Activated naive CD8-positive, alpha-beta T cell treated with anti-CD3 and anti-CD28 coated beads for 36 hours (primary cell): ENCODE measurements at places on chromosomes 12 and 14. TPM values are rescaled to one million over a fixed set of nuclear protein-coding genes. Genes with fewer than 3 reads are reported as not detected.

DNA sequence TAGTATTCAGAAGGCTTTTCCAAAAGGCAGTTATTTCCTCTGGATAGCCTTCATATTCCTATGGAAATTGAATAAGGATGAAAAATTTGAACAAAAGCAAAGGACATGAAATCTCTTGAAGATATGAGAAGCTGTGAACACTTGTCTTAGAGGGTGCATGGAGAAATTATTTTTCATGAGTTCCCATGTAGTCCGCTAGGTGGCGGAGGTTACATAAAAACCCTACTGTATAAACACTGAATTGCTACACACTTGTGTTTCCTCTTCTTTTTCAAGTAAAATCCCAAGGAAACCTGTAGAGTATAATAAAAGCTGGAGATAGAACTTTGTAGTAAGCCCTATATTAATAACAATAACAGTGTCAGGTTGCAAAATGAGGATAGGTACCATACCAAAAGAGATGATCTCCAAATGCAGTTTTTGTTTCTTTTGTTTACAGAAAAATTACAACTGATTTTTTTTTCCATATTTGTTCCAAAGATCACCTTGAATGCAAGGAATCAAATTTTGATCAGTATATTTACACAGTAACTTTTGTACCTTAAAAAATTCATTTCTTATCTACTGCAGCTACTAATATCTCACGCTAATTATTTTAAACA lies 37.8 kb upstream of the OR4E1 start:
- H3K4me3 ChIP-seq, result peak overlapping the region; percentile 71
- H3K36me3 ChIP-seq, result peaks cover 15% of the 10 kb centered on the region
- peaks cover 6% of the 10 kb centered on the region for H3K4me1 ChIP-seq
- H3K27ac ChIP-seq, result peak overlapping the region; percentile 69
- peaks cover 27% of the 10 kb centered on the region for H3K27me3 ChIP-seq

The TBX5 gene
- total RNA-seq, result not detected

GRCh38 chr14:26996246-26996645 lies 398.4 kb upstream of the NOVA1 start:
- H3K27ac ChIP-seq, result no peak overlapping the region
- no peak for DNase-seq
- H3K36me3 ChIP-seq, result no peaks in the 10 kb centered on the region
- H3K27me3 ChIP-seq, result no peaks in the 10 kb centered on the region
- no peak overlapping the region for H3K4me3 ChIP-seq

The LRRK2 gene
- total RNA-seq, result 0.80 TPM

GRCh38 chr12:6377667-6377994 lies 2.3 kb upstream of the SCNN1A start:
- peak overlapping the region; percentile 77 for H3K4me3 ChIP-seq

The RASAL1 gene
- total RNA-seq, result 1.9 TPM

DNA sequence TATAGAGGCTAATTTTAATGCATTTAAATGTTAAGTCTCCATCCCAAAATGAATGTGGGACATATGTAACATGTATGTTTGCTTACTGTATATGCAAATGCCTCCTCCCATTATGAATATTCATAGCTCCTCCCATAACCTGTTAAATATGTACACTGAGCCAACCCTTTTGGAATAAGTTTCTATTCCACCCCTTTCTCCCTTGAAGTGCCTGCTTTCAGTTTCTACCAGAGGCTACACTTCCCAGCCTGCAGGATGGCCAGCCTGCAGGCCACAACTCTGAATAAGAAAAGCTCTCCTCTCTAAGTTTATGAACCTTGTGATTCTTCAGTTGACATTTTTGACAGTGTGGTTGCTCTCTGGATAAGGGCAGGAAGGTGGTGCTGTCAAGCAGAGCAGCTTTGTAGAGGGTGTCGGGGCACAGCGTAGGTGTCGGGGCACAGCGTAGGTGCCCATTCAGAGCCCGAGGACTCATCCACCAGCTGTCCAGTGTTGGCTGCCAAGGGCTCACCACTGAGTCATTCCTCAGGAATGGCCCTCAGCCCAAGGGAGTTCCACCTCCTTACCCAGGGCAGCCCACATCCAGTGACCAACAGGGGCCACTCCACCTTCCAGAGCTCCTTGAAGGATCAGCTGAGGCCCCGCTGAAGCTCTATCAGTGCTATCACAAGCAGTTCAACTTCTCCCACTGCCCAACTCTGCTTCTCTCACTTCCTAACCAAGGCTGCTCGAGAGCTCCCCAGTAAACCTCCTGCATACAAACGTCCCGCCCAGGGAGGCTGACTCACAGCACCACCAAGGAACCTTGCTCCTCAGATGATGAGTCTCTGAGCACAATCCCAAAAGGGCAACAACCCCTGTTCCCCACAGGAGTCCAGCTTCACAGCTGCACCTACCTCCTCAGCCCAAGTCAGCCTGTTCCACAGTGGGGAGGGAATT lies 31.4 kb downstream of the VWF start:
- H3K27me3 ChIP-seq, result no peaks in the 10 kb centered on the region
- H3K4me1 ChIP-seq, result peaks cover 8% of the 10 kb centered on the region
- H3K36me3 ChIP-seq, result no peaks in the 10 kb centered on the region
- H3K27ac ChIP-seq, result no peak overlapping the region

- no peaks in the 10 kb centered on the region for H3K27me3 ChIP-seq
- no peak overlapping the region for H3K4me3 ChIP-seq
- H3K27ac ChIP-seq, result no peak overlapping the region
- H3K4me1 ChIP-seq, result peaks cover 21% of the 10 kb centered on the region
Observed at GRCh38 chr14:96824283-96824682, 27.1 kb downstream of the VRK1 start.

The RNASE1 gene
- total RNA-seq, result not detected

DNA sequence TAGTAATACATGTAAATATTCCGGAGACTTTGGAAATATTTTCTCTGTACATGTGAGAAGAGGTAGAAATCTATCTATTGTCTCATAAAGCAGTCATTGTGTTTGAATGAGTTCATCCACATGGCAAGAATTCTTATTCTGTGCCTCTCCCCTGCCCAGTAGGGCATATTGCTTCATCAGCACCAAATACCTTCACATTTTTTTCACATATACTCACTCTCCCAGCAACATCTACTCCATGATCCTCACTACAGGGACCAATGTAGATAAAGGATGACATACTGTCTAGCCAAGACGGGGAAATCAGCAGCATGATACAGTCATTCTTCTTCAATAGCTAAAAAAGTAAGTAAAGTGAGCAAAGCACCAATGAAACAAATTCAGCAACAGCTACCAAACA lies 1.3 kb upstream of the TAS2R14 start:
- peaks cover 2% of the 10 kb centered on the region for H3K4me1 ChIP-seq
- DNase-seq, result no peak
- H3K27me3 ChIP-seq, result no peaks in the 10 kb centered on the region
- peaks cover 12% of the 10 kb centered on the region for H3K36me3 ChIP-seq
